Activated CD4-positive, alpha-beta memory T cell treated with anti-CD3 and anti-CD28 coated beads for 36 hours (primary cell): ENCODE measurements at places on chromosomes 16 and 17. TPM values are rescaled to one million over a fixed set of nuclear protein-coding genes. Genes with fewer than 3 reads are reported as not detected.

DNA sequence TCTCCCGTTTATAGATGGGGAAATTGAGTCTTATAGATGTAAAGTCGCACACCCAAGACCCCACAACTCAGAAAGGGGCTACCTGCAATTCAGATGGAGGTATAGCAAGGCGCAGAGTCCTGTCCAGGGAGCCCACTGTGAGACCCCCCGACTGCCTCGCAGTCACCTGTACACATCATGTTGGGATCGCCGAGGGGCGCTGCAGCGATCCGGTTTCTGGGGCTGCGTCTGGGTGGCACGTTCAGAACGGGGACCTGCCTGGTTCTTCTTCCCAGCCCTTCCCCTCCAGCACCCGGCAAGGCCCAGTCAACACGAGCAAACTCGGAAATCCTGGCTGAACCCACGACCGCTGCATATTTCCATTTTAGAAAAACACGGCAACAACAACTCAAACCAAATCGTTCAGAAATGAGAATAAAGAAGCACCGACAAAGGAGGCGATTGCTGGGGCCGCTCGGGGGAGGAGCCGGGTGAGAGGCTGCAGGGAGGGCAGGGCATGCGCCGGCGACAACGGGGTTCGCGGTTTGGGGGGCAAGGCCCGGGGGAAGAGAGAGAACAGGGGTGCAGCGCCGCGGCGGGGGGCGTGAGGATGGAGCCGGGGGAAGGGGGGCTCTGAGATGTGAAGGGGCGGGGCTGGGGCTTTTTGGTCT is 643 bp downstream of the HSDL1 start:
- DNase-seq, result peak; percentile 66

- no peak for DNase-seq
Measured at GRCh38 chr17:44384281-44384822, 5.1 kb downstream of the ITGA2B start.

- no peak for DNase-seq
Measured at GRCh38 chr17:72426948-72427760, 306.3 kb downstream of the SOX9 start.

GRCh38 chr17:47650525-47651522 is 1.1 kb downstream of the KPNB1 start:
- peak; percentile 97 for DNase-seq

GRCh38 chr17:2050300-2051060 is 4.4 kb upstream of the HIC1 start:
- peak; percentile 77 for DNase-seq

GRCh38 chr16:74775255-74775654 is 635 bp upstream of the FA2H start:
- no peak for DNase-seq

The CEP20 gene
- 40.0 TPM for total RNA-seq

The PLXDC1 gene
- 1.2 TPM for total RNA-seq

The CACNG1 gene
- not detected for total RNA-seq

The IL34 gene
- total RNA-seq, result not detected

The PARD6A gene
- 11.2 TPM for total RNA-seq

The RNF43 gene
- total RNA-seq, result 0.93 TPM

The CCL2 gene
- total RNA-seq, result not detected

The OTOA gene
- total RNA-seq, result not detected
